ENCODE measurements at places on chromosomes 5 and 9. TPM values are rescaled to one million over a fixed set of nuclear protein-coding genes. Genes with fewer than 3 reads are reported as not detected.

DNA sequence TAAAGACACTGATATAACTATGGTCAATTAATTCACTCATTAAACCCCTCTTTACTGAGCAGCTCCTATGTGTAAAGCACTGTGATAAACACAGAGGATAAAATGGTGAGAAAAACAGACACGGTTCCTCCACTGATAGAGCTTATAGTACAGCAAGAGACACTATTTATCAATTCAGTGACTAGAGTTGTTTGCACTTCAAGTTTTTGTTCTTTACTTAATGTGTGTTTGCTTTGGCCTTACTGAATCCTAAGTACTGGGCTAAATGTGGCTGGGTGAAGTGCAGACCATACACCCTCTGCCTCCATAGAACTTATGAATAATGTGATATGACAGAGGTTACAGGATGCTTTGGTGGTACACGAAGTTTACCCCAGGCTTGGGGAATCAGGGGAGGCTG is 80.1 kb upstream of the ITGA1 start:
- no peak for DNase-seq
- H3K36me3 ChIP-seq: no peaks in the 10 kb centered on the region
- H3K4me1 ChIP-seq: no peaks in the 10 kb centered on the region
- no peak overlapping the region for H3K27ac ChIP-seq

GRCh38 chr5:166354332-166354731 is 1937.1 kb upstream of the WWC1 start:
- H3K27ac ChIP-seq: no peak overlapping the region
- H3K4me1 ChIP-seq: no peaks in the 10 kb centered on the region
- no peaks in the 10 kb centered on the region for H3K36me3 ChIP-seq
- no peaks in the 10 kb centered on the region for H3K27me3 ChIP-seq
- DNase-seq: no peak

- H3K27ac ChIP-seq: no peak overlapping the region
- H3K27me3 ChIP-seq: no peaks in the 10 kb centered on the region
- no peak overlapping the region for H3K4me3 ChIP-seq
- no peaks in the 10 kb centered on the region for H3K4me1 ChIP-seq
- DNase-seq: no peak
- H3K36me3 ChIP-seq: no peaks in the 10 kb centered on the region
Observed at GRCh38 chr5:147750065-147750464, 32.5 kb downstream of the JAKMIP2 start.

- no peak for DNase-seq
- H3K27ac ChIP-seq: no peak overlapping the region
- H3K4me1 ChIP-seq: peaks cover 11% of the 10 kb centered on the region
- no peaks in the 10 kb centered on the region for H3K36me3 ChIP-seq
- no peaks in the 10 kb centered on the region for H3K27me3 ChIP-seq
- H3K4me3 ChIP-seq: no peak overlapping the region
Observed at GRCh38 chr9:15160673-15161072, 146.3 kb downstream of the TTC39B start.

- H3K36me3 ChIP-seq: no peaks in the 10 kb centered on the region
- no peaks in the 10 kb centered on the region for H3K4me1 ChIP-seq
- H3K4me3 ChIP-seq: no peak overlapping the region
- no peak overlapping the region for H3K27ac ChIP-seq
- no peaks in the 10 kb centered on the region for H3K27me3 ChIP-seq
- DNase-seq: no peak
Observed at GRCh38 chr5:87242242-87242641, 25.4 kb upstream of the RASA1 start.

- peak; percentile 45 for DNase-seq
- no peaks in the 10 kb centered on the region for H3K36me3 ChIP-seq
- H3K4me1 ChIP-seq: no peaks in the 10 kb centered on the region
- no peaks in the 10 kb centered on the region for H3K27me3 ChIP-seq
- H3K27ac ChIP-seq: no peak overlapping the region
- H3K4me3 ChIP-seq: no peak overlapping the region
Observed at GRCh38 chr5:174491265-174491664, 233.1 kb upstream of the MSX2 start.

- no peak for DNase-seq
- H3K4me3 ChIP-seq: no peak overlapping the region
- H3K4me1 ChIP-seq: peaks cover 25% of the 10 kb centered on the region
- no peaks in the 10 kb centered on the region for H3K36me3 ChIP-seq
Observed at GRCh38 chr5:64145216-64145895, 20.3 kb upstream of the RNF180 start.

- H3K36me3 ChIP-seq: no peaks in the 10 kb centered on the region
- H3K27ac ChIP-seq: no peak overlapping the region
- peaks cover 17% of the 10 kb centered on the region for H3K27me3 ChIP-seq
- H3K4me1 ChIP-seq: peaks cover 17% of the 10 kb centered on the region
Observed at GRCh38 chr5:178111925-178112324, 1.4 kb upstream of the N4BP3 start.

DNA sequence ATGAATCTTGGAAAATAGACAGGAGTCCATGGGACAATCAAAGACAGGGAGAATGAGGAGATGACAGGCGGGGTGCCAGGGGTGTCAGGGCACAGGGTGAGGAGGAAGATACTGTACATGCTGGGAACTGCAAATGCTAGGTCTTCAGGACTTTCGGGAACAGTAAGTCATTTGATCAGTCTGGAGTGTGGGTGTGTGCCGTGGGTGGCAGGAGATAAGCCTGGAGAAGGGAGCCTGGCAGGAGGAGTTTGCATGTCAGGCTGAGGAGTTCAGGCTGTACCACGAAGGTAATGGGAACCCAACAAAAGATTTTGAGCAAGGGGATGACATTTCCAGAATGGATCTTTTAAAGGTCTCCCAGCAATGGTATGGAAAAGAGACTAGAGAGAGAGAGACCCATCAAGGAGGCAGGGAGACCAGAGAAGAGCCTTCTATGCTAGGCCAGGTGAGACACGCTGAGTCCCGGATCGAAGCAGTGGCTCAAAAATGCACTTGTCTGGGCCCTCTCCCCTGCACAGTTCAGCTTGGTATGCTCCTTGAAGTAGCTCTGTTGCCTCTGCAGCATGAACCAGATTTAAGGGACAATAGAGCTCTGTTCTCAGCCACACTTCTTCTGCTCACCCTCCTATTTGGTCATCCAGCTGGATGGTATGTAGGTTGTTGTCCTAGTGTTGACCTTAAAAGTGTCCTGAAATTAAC is 77.0 kb upstream of the FER start:
- no peaks in the 10 kb centered on the region for H3K36me3 ChIP-seq
- H3K27ac ChIP-seq: no peak overlapping the region
- H3K4me3 ChIP-seq: no peak overlapping the region

DNA sequence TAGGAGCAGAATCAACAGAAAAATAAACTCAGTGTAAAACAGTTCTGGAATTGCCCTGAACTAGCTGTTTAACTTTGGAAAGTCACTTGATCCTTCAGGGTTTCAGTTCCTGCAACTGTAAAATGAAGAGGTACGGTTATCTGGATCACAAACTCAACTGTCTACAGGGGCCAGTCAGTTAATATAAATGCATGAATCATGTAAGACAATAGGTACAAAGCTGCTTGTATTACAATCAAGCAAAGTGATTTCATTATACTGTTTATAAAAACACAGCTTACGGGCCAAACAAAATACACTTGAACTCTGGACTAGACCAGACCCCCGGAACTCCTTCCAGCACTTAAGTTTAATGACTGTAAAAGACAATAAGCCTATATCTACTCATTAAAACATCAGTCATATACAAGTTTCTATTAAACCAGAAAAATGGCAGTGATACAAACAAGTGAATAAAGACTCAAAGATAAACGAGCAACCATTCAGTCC is 73.0 kb downstream of the MRPS27 start:
- peak overlapping the region; percentile 70 for H3K27ac ChIP-seq
- H3K36me3 ChIP-seq: no peaks in the 10 kb centered on the region
- DNase-seq: no peak
- no peaks in the 10 kb centered on the region for H3K27me3 ChIP-seq
- no peak overlapping the region for H3K4me3 ChIP-seq
- peaks cover 88% of the 10 kb centered on the region for H3K4me1 ChIP-seq

DNA sequence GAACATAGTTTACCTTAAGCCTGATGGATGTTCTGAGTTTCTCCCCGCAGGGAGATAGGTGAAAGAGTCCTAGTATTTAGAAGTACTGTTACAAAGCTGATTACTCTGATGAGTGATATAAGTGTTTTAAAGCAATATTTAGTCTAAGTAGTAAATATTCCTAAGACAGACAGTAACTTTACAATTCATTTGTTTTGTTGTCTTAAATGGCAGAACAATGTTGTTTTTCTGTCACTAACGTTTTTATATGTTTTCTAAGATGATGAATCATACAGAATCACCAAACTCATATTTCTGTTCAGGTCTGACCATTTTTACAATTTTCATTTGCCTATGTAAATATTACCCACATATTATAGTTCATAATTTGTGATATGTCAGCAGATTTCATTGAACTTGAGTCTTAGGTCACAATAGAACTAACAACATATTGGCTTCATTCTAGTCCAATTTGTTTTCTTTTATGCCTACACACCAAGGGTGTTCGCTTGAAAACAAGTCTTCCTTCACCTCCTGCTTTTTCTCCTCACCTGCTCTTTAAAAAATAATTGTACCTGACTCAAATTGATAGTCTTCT is 30.6 kb downstream of the MAP3K1 start:
- DNase-seq: no peak
- peaks cover 57% of the 10 kb centered on the region for H3K4me1 ChIP-seq
- H3K27me3 ChIP-seq: no peaks in the 10 kb centered on the region
- H3K27ac ChIP-seq: no peak overlapping the region
- H3K4me3 ChIP-seq: no peak overlapping the region

GRCh38 chr9:68702493-68702892 is 2.5 kb upstream of the PIP5K1B start:
- H3K4me1 ChIP-seq: peaks cover 30% of the 10 kb centered on the region
- no peak overlapping the region for H3K27ac ChIP-seq
- H3K36me3 ChIP-seq: no peaks in the 10 kb centered on the region
- no peak for DNase-seq

GRCh38 chr5:86865256-86865785 is 247.6 kb downstream of the COX7C start:
- no peaks in the 10 kb centered on the region for H3K36me3 ChIP-seq
- DNase-seq: no peak
- H3K27ac ChIP-seq: no peak overlapping the region
- no peaks in the 10 kb centered on the region for H3K4me1 ChIP-seq
- H3K4me3 ChIP-seq: no peak overlapping the region
- H3K27me3 ChIP-seq: no peaks in the 10 kb centered on the region

GRCh38 chr9:89436963-89437625 is 60.8 kb downstream of the SEMA4D start:
- no peaks in the 10 kb centered on the region for H3K27me3 ChIP-seq
- H3K36me3 ChIP-seq: no peaks in the 10 kb centered on the region
- peaks cover 11% of the 10 kb centered on the region for H3K4me1 ChIP-seq
- H3K4me3 ChIP-seq: no peak overlapping the region
- no peak overlapping the region for H3K27ac ChIP-seq
- no peak for DNase-seq

GRCh38 chr9:137275588-137276472 is 1.7 kb upstream of the TOR4A start:
- H3K36me3 ChIP-seq: peaks cover 14% of the 10 kb centered on the region
- H3K27me3 ChIP-seq: peaks cover 4% of the 10 kb centered on the region
- no peak for DNase-seq
- H3K27ac ChIP-seq: peak overlapping the region; percentile 74

- peak; percentile 10 for DNase-seq
- no peaks in the 10 kb centered on the region for H3K36me3 ChIP-seq
- H3K4me3 ChIP-seq: no peak overlapping the region
- no peak overlapping the region for H3K27ac ChIP-seq
- H3K4me1 ChIP-seq: peaks cover 17% of the 10 kb centered on the region
Observed at GRCh38 chr5:6702633-6703032, 10.6 kb upstream of the TENT4A start.

- no peaks in the 10 kb centered on the region for H3K27me3 ChIP-seq
- H3K4me3 ChIP-seq: no peak overlapping the region
- H3K36me3 ChIP-seq: no peaks in the 10 kb centered on the region
- H3K27ac ChIP-seq: no peak overlapping the region
Observed at GRCh38 chr5:75654693-75655295, 43.5 kb downstream of the ANKDD1B start.

- peak overlapping the region; percentile 29 for H3K4me3 ChIP-seq
- H3K36me3 ChIP-seq: no peaks in the 10 kb centered on the region
- no peak overlapping the region for H3K27ac ChIP-seq
- H3K27me3 ChIP-seq: no peaks in the 10 kb centered on the region
Observed at GRCh38 chr5:117454716-117455212, 880.1 kb upstream of the SEMA6A start.

DNA sequence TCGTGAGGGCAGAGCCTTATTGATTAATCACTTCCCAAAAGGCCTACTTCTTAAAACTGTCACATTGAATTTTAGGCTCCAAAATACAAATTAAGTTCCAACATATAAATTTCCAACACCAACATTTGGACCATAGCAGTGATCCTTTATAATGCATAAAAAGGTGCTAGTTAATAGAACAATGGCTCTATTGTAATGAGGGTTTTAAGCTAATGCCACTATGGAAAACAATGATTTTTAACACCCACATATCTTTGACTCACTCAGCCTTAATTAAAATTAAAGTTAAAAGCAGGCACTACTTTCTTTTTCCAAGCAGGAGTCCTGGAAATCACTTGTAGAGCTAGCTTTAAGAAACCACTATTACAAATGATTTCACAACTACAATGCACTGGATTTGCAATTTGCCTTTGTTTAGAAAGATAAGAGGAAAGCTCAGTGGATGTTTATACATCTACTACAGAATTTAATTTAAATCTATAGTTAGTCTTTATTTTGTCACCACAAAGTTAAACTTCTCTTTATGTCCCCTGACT is 41.8 kb downstream of the DPYSL3 start:
- no peak overlapping the region for H3K27ac ChIP-seq
- H3K36me3 ChIP-seq: no peaks in the 10 kb centered on the region
- H3K27me3 ChIP-seq: no peaks in the 10 kb centered on the region

- DNase-seq: peak; percentile 92
- peaks cover 42% of the 10 kb centered on the region for H3K4me1 ChIP-seq
- no peak overlapping the region for H3K4me3 ChIP-seq
Observed at GRCh38 chr5:140321796-140322195, 18.9 kb upstream of the PFDN1 start.

DNA sequence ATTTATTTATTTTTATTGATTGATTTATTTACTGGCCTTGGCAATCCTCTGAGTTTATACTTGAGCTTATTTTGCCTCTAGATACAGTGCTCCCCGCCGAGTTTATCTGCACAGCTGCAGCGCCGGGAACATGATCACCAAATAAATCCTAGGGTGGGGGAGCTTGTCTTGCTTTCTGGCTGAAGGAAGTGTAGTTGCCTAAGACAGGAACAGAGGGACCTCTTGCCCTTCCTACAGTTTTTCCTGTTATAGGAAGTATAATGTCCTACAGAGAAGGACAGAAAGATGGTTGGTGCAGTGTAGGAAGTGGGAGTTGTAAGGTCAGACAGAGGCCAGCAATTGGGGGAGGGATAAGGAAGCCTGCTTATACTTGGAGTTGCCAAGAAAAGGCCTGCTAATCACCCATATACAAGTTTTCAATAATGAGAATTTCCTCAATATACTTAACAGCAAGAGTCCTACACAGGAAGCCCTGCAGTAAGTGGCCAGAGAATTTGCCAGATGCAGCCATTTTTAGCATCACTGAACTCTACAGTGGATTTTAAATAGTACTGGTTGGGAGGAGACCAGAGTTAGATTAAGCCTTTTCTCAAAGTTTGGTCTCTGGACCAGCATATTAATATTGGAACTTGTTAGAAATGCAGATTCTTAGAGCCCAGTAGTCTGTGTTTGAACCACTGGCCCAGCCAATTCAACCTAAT is 7.7 kb downstream of the AOPEP start:
- DNase-seq: no peak
- H3K4me1 ChIP-seq: no peaks in the 10 kb centered on the region
- H3K27ac ChIP-seq: no peak overlapping the region
- H3K4me3 ChIP-seq: no peak overlapping the region
- no peaks in the 10 kb centered on the region for H3K27me3 ChIP-seq

EGFL7 gene
- total RNA-seq: 91.7 TPM

PPP3R2 gene
- total RNA-seq: not detected

LEAP2 gene
- not detected for total RNA-seq

PFN3 gene
- total RNA-seq: not detected

PTPN3 gene
- 1.5 TPM for total RNA-seq

BRINP1 gene
- not detected for total RNA-seq

SCGB3A2 gene
- total RNA-seq: not detected

SPOCK1 gene
- total RNA-seq: 52.0 TPM

PROB1 gene
- total RNA-seq: 2.5 TPM
